ENCODE measurements at places on chromosomes 7 and 10. TPM values are rescaled to one million over a fixed set of nuclear protein-coding genes. Genes with fewer than 3 reads are reported as not detected.

- no peak for DNase-seq
Observed at GRCh38 chr7:140719721-140720120, 23.2 kb downstream of the NDUFB2 start.

GRCh38 chr10:62243647-62243997, 25.0 kb downstream of the RTKN2 start:
- no peak for DNase-seq

DNA sequence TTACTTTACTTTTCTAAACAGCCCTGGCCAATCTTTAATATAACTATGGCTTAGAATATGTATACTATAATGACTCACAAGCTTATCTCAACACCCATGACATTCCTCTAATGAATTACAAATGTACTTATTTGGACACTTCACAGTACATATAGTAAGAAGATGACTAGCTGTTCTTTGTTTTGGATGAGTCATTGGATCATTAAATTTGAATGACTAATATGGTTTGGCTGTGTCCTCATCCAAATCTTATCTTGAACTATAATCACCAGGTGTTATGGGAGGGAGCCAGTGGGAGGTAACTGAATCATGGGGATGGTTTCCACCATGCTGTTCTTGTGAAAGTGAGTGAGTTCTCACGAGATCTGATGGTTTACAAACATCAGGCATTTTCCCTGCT, 807.5 kb upstream of the SORCS1 start:
- no peak for DNase-seq

- DNase-seq: no peak
Observed at GRCh38 chr7:91835826-91836368, 44.6 kb downstream of the MTERF1 start.

GRCh38 chr7:52088008-52088901, 771.6 kb upstream of the COBL start:
- peak; percentile 42 for DNase-seq

- DNase-seq: no peak
Observed at GRCh38 chr10:122638106-122638505, 61.5 kb downstream of the C10orf120 start.

The SPDYE9 gene
- 0.41 TPM for polyA plus RNA-seq

- no peak for DNase-seq
Observed at GRCh38 chr10:36465604-36466379, 659.6 kb upstream of the ANKRD30A start.

DNA sequence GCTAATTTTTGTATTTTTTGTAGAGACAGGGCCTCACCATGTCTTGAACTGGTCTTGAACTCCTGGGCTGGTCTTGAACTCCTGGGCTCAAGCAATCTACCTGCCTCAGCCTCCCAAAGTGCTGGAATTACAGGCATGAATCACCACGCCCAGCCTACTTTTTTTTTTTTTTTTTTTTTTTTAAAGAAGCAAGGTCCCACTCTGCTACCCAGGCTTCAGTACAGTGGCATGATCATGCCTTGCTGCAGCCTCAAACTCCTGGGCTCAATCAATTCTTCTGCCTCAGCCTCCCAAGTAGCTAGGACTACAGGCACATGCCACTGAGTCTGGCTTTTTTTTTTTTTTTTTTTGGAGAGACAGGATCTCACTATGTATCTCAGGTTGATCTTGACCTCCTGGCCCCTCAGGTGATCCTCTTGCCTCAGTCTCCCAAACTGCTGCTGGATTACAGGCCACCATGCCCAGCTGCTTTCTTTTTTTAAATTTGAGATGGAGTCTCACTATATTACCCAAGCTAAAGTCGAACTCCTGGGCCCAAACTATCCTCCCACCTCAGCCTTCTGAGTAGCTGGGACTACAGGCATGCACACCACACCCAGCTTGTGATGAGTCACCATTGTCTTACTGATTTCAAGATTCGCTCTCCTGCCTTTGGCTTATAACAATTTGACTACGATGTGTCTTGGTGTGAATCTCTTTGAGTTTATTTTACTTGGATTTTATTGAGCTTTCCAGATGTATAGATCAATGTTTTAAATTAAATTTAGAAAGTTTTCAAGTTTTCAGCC, 9.0 kb downstream of the RPEL1 start:
- no peak for DNase-seq

GRCh38 chr10:83517456-83517855, 621.9 kb upstream of the GHITM start:
- no peak for DNase-seq

GRCh38 chr7:1136841-1137516, 23.0 kb downstream of the ZFAND2A start:
- DNase-seq: no peak

DNA sequence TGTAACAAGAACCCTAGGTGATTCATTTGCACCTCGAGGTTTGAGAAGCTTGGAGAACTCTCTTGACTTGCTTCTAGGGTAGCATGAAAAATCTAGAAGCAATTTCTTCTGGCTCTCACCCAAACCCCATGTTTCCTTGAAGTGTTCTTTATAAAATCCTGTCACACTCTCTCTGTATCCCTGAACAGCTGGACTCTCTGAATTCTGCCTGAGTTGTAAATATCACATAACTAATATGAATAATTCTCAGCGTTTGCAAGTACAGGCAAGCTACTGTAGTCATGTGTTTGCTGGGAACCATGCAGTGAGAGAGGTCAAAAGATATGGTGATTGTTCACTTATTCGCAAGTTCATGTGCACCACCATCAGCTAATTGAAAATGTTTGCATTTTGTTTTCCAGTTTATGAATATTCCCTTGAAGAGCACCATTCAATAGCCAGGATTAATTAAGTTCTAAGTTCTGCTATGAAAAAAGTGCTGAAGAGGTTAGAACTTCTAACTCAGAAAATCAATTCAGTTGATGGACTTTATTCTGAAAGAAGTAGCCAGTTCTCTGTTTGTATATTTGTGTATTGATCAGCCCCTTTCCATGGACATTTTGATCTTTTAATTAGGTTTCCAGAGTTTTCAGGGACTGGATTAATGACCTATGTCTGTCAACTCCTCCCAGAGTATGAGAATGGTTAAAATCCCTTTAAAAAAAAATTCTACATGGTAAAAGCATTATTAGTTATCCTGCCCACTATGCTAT, 243.0 kb downstream of the PLXDC2 start:
- no peak for DNase-seq

- peak; percentile 22 for DNase-seq
Observed at GRCh38 chr10:60549686-60550085, 160.0 kb upstream of the ANK3 start.

The GRID2IP gene
- 0.63 TPM for polyA plus RNA-seq

- DNase-seq: no peak
Observed at GRCh38 chr7:36344622-36345021, 45.0 kb upstream of the ANLN start.

- no peak for DNase-seq
Observed at GRCh38 chr10:18625886-18626285, 25.5 kb downstream of the NSUN6 start.

The SPDYE6 gene
- 13.9 TPM for polyA plus RNA-seq

GRCh38 chr7:127595737-127596136, 2.2 kb downstream of the FSCN3 start:
- DNase-seq: no peak

The SUGCT gene
- polyA plus RNA-seq: 12.2 TPM

The CYP3A5 gene
- 2.7 TPM for polyA plus RNA-seq

GRCh38 chr7:106377847-106378361, 93.1 kb upstream of the NAMPT start:
- no peak for DNase-seq

DNA sequence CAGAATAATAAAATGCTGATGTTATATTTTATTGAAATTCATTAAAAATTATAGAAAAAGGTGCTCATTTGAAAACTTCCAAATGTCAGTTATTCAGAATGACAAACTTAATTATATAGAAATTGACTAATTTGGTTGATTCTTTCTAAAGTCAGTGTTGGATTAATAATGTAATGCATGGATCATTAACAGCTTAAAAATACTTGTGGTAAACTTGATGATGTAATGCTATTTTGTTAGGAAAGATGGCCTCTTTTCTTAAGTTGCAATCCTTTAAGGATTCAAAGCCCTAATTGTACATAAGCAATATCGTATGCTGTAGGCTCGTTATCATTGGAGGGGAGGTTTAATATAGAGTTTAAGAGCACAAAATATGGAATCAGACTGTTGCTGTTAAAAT, 141.2 kb downstream of the ZEB1 start:
- no peak for DNase-seq

GRCh38 chr10:76582531-76582930, 1055.1 kb downstream of the KCNMA1 start:
- DNase-seq: no peak

- DNase-seq: no peak
Observed at GRCh38 chr7:157457355-157458253, 120.8 kb downstream of the DNAJB6 start.

DNA sequence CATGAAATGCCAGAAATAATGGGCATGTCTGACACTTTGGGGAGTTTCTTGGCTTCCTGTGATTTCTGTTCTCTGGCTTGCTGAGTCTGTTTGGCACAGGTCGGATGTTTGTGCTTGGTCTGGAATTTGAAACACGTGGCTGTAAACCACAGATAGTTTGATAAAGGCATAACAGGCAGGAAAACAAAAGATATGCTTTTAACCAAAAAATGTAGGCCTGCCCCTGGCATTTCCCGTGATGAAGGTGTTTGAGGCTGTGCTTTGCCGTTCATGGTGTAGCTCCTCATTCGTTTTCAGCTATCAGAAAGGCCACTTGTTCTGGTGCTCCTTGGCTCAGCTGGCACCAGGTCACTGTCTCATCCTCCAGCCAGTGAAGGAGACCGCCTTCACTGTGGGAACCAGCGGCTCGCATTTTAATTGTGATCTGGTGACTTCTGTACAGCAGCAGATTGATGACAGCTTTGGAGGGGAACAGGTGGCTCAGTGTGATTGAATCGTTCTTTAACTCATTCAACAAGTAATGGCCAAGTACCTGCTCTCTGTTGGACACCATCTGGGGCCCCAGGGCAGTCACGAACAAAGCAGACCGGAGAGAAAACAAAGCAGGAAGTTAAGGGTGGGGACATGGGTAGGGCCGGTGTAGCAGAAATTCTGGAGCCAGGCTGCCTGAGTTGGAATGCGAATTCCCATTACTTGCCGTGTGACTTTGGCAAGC, 111.5 kb downstream of the CCNY start:
- DNase-seq: no peak

The PKD2L1 gene
- not detected for polyA plus RNA-seq

The MKX gene
- 0.28 TPM for polyA plus RNA-seq

GRCh38 chr7:98235901-98236300, 16.1 kb downstream of the TECPR1 start:
- no peak for DNase-seq

DNA sequence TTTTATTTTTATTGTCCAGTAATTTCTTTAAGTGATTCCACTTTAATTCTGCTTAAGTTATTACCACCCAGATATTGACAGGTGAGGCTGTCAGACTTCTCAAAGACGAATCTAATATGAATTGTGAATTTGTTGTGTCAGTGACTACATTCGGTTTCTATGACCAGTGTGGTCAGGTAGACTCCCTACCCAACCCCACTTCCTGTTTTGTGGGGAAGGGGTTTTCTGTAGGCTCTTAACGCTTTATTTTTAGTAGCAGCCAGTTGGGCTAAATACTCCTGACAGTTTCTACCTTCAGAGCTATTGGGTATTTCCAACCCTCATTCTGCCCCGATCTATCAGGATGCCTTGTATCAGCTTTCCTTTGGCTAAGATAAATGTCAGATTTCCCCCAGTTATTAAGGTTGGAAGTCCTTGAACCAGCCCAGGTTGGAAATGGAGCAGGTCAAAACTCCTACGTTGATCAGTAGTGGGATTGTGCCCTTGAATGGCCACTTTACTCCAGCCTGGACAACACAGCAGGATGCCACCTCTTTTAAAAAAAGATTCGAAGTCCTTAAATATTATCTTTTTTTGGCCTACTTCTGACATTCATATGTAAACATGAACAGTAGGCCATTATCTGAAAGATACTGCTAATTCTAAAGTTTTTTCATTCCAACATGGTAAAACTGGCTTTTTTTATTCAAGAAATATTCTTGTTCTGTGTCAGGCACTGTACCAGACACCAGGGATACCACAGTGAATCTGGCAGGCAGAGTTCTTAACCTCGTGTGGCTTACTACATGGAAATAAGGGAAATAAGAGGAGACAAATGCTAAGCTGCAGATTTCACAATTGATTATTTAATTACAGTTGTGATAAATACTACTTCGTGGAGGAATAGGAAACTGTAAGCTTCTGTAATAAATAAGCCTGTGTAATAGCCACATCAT, 133.3 kb upstream of the SAMD8 start:
- DNase-seq: no peak

DNA sequence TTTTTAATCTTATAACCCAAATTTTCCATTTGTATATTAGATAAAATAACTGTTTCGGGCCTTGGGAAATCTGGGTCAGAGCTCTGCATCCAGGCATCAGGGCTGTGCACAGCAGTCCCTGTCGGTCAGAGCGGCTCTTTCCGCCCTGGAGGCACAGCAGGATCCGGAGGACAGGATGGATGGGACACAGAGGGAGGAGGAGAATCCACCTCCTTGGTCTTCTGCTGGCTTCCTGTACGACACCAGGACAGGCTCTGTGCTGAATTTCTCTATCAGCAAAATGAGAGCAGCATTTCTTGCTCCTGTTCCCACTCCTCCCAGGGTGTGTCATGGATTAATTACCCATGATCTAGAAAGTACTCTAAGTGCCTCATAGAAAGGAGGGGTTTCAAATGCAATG, 254.9 kb downstream of the SKAP2 start:
- DNase-seq: no peak

DNA sequence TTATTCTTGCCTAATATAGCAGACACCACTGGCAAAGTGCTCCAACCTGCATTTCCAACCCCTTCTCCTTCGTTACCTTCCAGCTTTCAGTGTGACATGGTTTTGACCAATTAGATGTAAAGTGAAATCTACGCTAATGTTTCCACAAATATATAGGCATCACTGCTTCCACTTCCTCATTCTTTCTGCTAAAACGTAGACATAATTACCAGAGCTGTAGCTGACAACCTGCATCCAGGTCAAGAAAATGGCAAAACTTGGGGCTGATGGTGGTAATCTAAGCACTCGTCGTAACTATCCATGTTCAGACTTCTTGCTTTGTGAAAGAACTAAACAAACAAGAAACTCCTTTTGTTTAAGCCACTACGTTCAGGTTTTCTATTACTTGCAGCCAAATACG, 41.8 kb upstream of the COL1A2 start:
- no peak for DNase-seq

The CYP26A1 gene
- polyA plus RNA-seq: 0.30 TPM

The PTTG1IP2 gene
- polyA plus RNA-seq: not detected

GRCh38 chr10:37710831-37711616, 146.4 kb downstream of the ZNF248 start:
- DNase-seq: no peak

- DNase-seq: no peak
Observed at GRCh38 chr7:42125321-42125720, 111.7 kb downstream of the GLI3 start.

The HTR5A gene
- polyA plus RNA-seq: not detected

- DNase-seq: no peak
Observed at GRCh38 chr7:157875230-157876179, 538.7 kb downstream of the DNAJB6 start.

The PFKP gene
- polyA plus RNA-seq: 32.8 TPM

The GRM3 gene
- 0.16 TPM for polyA plus RNA-seq

All from renal pelvis (tissue), 12 donors.